ENCODE measurements at places on chromosomes 2 and 18. TPM values are rescaled to one million over a fixed set of nuclear protein-coding genes. Genes with fewer than 3 reads are reported as not detected.

The LRRC30 gene
- total RNA-seq = not detected

The PKDCC gene
- total RNA-seq = 2.2 TPM

The LYPD6B gene
- total RNA-seq = not detected

The CMPK2 gene
- 1.5 TPM for total RNA-seq

The PROKR1 gene
- not detected for total RNA-seq

The C2orf80 gene
- total RNA-seq = not detected

The DUSP19 gene
- total RNA-seq = 1.6 TPM

The CHST9 gene
- not detected for total RNA-seq

The IL37 gene
- not detected for total RNA-seq

The USP14 gene
- 29.4 TPM for total RNA-seq

The NETO1 gene
- not detected for total RNA-seq

The UPP2 gene
- total RNA-seq = not detected
